Activated T-cell treated with anti-CD3 and anti-CD28 coated beads, Interleukin-2, amount 50 U/mL, for 72 hours (primary cell): ENCODE measurements at places on chromosomes 12 and 14. TPM values are rescaled to one million over a fixed set of nuclear protein-coding genes. Genes with fewer than 3 reads are reported as not detected.

Gene PTCSC3
- total RNA-seq, result not detected

Gene TGFB3
- 5.5 TPM for total RNA-seq

Gene SLC22A17
- 6.3 TPM for total RNA-seq

DNA sequence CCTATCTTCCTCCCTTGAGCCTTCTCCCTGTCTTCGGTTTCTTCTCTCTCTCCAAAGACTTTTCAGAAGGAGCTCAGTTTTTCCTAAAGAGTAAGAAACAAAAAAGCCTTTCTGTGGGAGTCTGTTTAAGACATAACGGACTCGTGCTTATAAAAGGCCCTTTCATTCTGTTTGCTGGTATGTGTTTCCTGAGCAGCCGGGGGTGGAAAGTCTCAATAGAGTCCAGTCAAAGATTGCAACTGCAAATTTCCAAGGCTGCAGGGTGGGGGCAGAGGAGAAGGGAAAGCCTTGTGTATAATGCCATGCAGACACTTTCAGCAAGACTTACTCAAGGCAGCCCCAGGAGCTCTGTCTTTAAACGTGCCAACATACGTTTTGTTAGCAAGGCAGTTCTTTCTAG is 62.2 kb downstream of the GNG2 start:
- H3K27me3 ChIP-seq, result no peaks in the 10 kb centered on the region
- H3K4me3 ChIP-seq, result no peak overlapping the region
- DNase-seq, result no peak
- H3K36me3 ChIP-seq, result peaks cover 7% of the 10 kb centered on the region
- H3K4me1 ChIP-seq, result peaks cover 7% of the 10 kb centered on the region

Gene FAM186B
- 0.82 TPM for total RNA-seq

GRCh38 chr12:57103856-57104255 is 7.3 kb downstream of the STAT6 start:
- peaks cover 63% of the 10 kb centered on the region for H3K4me1 ChIP-seq
- H3K36me3 ChIP-seq, result peaks cover 13% of the 10 kb centered on the region
- no peaks in the 10 kb centered on the region for H3K27me3 ChIP-seq
- H3K4me3 ChIP-seq, result no peak overlapping the region

- no peak overlapping the region for H3K27ac ChIP-seq
- DNase-seq, result no peak
- H3K36me3 ChIP-seq, result no peaks in the 10 kb centered on the region
- no peak overlapping the region for H3K4me3 ChIP-seq
- H3K4me1 ChIP-seq, result no peaks in the 10 kb centered on the region
- H3K27me3 ChIP-seq, result peaks cover 18% of the 10 kb centered on the region
These were observed 77.7 kb downstream of the KCNK10 start for GRCh38 chr14:88245321-88245720.

Gene LRP1
- total RNA-seq, result 4.8 TPM

Gene HPD
- total RNA-seq, result not detected

- H3K4me3 ChIP-seq, result no peak overlapping the region
- no peaks in the 10 kb centered on the region for H3K4me1 ChIP-seq
- H3K27ac ChIP-seq, result no peak overlapping the region
- peaks cover 11% of the 10 kb centered on the region for H3K27me3 ChIP-seq
- no peak for DNase-seq
- H3K36me3 ChIP-seq, result no peaks in the 10 kb centered on the region
These were observed 62.4 kb downstream of the GSC start for GRCh38 chr14:94707494-94707893.

Gene FOXM1
- 119 TPM for total RNA-seq

GRCh38 chr12:106280106-106280505 is 22.4 kb upstream of the TCP11L2 start:
- H3K27ac ChIP-seq, result no peak overlapping the region
- peaks cover 9% of the 10 kb centered on the region for H3K27me3 ChIP-seq
- H3K4me1 ChIP-seq, result peaks cover 10% of the 10 kb centered on the region
- H3K36me3 ChIP-seq, result peaks cover 3% of the 10 kb centered on the region

- no peaks in the 10 kb centered on the region for H3K36me3 ChIP-seq
- peaks cover 13% of the 10 kb centered on the region for H3K4me1 ChIP-seq
- no peak overlapping the region for H3K4me3 ChIP-seq
These were observed 166.7 kb downstream of the RAD51B start for GRCh38 chr14:67986131-67986841.

GRCh38 chr12:68804657-68805591 is 3.1 kb upstream of the MDM2 start:
- H3K4me3 ChIP-seq, result no peak overlapping the region
- no peak overlapping the region for H3K27ac ChIP-seq
- no peaks in the 10 kb centered on the region for H3K27me3 ChIP-seq
- H3K36me3 ChIP-seq, result peaks cover 4% of the 10 kb centered on the region
- DNase-seq, result no peak
- H3K4me1 ChIP-seq, result peaks cover 12% of the 10 kb centered on the region
